Daoy (cell line): ENCODE measurements at places on chromosomes 16 and 17.

- DNase-seq: no peak
Measured at GRCh38 chr16:55364811-55365210, 40.8 kb downstream of the IRX6 start.

- DNase-seq: peak; percentile 83
Measured at GRCh38 chr17:2081564-2081963, 26.7 kb downstream of the HIC1 start.

GRCh38 chr16:2948807-2949704 is 15.0 kb upstream of the KREMEN2 start:
- DNase-seq: no peak

- DNase-seq: no peak
Measured at GRCh38 chr16:30004811-30005242, 6.0 kb downstream of the DOC2A start.

- DNase-seq: peak; percentile 89
Measured at GRCh38 chr16:29825145-29826044, 5.1 kb downstream of the MVP start.
